Activated naive CD4-positive, alpha-beta T cell treated with Interleukin-2 at 50 U/mL for 16 hours (primary cell): ENCODE measurements at places on chromosomes 7 and 10.

GRCh38 chr7:122528879-122529481 is 169.9 kb downstream of the RNF133 start:
- DNase-seq, result no peak

GRCh38 chr10:62133618-62134017 is 135.0 kb downstream of the RTKN2 start:
- no peak for DNase-seq

- peak; percentile 70 for DNase-seq
These were observed 56.9 kb upstream of the EZH2 start for GRCh38 chr7:148940702-148941597.

GRCh38 chr7:159064816-159065510 is 79.7 kb downstream of the VIPR2 start:
- DNase-seq, result no peak

DNA sequence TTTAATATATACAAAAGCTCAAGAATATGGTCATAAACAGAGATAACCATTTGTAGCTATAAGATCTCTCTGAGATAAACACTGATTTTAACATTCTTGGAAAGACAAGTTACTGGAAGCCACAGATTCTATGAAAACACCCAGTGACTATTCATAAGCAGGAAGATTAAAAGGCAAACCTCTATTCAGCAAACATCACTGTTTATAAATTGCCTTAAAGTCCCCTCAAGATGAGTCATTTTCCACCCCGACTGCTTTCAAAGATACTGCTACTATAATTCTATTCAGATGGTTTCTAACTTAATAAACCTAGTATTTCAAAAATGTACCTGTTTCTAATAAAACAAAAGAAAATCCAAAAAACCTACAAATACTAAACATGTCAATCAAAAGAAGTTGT is 21.0 kb downstream of the TM9SF3 start:
- DNase-seq, result no peak

- DNase-seq, result no peak
These were observed 232.8 kb downstream of the SKAP2 start for GRCh38 chr7:26631601-26632000.

- no peak for DNase-seq
These were observed 266.5 kb downstream of the AUTS2 start for GRCh38 chr7:69864822-69865221.
